Tibial nerve (tissue), 4 donors: ENCODE measurements at places on chromosomes 7 and 10.
A peak's percentile ranks its signal among the peaks of the same experiment; 100 is the strongest.

DNA sequence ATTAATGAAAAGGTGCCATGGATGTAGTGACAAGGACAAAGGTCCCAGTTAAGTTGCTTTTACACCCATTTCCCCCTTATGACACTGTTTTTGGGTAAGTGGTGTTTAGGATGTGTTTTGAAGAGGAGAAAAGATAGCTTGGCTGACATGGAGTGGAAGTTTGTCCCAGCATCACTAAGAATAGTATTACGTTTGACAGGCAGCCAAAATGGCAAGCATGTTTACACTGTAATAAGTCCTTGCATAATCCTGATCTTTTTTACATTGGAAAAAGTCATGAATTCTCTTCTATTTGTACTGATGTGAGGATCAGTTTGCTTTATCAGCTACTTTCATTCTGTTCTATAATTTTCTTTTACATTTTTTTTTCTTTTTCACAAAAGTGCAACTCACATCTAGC lies 137.8 kb downstream of the CHRM2 start:
- no peak for DNase-seq

DNA sequence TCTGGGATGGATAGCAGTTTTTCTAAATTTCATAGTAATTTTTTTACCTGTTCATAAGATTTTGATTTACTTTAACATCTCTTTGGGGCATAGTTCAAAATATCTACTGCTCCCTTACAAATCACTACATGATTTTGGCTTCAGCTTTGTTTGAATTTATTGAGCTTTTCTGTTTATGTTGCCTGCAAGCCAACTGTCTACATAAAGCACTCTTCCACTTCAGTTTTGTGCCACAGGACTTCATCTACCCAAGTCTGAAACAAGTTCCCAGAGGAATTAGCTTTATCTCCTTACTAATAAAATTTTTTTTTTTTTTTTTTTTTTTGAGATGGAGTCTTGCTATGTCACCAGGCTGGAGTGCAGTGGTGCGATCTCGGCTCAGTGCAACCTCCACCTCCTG lies 45.4 kb upstream of the KMT2E start:
- no peak for DNase-seq

DNA sequence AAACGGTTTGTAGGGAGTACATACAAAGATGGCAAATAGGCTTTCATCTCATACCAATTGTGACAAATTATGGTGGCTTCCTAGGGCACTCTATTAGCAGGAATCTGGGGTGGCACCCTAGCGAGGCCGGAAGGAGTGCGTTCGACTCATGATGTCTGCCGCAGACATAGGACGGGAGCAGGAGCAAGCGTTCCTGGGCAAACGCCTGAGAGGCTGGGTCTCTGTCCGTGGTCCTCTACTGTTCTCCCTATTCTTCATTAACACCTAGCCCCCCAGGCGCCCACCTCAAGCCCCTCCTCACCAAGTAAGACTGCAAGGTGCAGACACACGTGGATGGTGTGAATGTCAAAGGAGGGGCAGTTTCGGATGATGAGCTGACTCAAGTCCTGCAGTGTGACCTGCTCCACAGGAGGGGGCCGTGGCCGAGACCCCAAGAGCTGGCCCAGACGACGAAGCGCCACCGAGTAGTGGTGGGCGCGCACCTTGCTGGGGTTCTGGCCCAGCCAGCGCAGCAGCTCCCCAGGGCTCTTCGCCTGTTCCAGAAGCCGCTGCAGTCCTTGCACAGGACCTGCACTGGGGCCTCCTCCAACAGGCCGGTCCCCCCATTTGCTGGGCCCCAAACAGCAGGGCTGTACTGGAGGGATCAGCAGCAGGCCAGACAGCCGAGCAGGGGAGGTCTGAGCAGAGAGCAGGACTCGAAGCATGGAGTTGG lies 1.3 kb downstream of the FASTK start:
- no peak for DNase-seq

GRCh38 chr10:45368181-45368580 lies 5.8 kb upstream of the ALOX5 start:
- DNase-seq, result no peak

DNA sequence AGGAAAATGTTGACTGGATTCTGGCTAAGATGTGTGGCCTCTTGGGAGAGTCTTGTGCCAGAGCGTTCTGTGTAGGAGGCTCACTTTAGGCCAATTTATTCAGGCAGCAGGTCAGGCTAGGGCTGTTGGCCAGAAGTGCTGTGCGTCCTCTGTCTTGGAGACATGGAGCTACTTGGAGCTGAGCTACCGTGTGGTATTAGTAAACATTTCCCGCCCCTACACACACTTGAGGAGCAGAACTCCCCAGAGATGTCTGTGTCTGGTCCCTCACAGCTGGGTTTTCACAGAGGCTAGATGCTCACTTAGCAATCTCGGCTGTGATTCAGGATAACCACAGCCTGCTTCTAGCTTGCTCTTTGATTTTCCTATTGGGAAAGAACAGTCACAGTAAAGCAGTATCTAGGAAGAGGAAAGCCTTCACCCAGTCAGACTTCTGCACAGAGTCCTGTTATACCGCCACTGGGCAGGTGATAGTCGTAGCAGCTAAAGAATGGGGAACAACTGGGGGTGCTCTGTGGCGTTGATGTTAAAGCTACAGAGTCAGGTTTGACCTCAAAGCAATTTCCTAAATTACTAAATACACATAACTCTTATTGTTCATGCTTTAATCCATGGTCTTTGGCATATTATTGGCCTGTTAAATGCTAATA lies 86.7 kb downstream of the MDFIC start:
- peak; percentile 77 for DNase-seq

- DNase-seq, result no peak
Measured at GRCh38 chr7:70569335-70569819, 562.6 kb upstream of the GALNT17 start.

DNA sequence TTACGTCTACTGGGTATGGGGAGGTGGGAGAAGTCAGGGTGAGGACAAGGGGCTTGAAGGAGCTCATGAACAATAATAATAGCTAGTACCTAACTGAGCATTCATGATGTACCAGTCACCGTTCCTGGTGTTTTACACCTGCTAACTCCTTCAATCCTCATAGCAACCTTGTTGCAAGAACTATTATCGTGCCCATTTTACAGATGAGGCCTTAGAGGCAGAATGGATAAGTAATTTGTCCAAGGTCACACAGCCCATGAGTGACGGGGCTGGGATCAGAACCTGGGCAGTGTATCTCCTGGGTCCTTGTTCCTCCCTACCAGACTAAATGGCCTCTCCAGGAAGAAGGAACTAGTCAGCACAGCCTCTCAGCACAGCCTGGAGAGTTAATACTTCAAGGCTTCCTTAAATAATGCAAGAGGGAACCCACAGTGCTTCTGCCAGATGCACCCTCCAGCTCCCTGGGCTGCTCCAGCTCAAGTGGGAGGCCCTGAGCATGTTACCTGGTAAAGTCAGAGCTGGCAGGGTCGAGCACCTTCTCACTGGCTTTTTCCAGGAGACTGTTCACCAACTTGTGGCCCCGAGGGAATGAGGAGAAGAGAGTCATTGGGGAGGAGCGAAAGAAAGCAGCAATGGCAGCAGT lies 28.8 kb downstream of the RRP12 start:
- DNase-seq, result no peak

GRCh38 chr7:21041666-21042065 lies 255.0 kb upstream of the SP8 start:
- DNase-seq, result no peak

DNA sequence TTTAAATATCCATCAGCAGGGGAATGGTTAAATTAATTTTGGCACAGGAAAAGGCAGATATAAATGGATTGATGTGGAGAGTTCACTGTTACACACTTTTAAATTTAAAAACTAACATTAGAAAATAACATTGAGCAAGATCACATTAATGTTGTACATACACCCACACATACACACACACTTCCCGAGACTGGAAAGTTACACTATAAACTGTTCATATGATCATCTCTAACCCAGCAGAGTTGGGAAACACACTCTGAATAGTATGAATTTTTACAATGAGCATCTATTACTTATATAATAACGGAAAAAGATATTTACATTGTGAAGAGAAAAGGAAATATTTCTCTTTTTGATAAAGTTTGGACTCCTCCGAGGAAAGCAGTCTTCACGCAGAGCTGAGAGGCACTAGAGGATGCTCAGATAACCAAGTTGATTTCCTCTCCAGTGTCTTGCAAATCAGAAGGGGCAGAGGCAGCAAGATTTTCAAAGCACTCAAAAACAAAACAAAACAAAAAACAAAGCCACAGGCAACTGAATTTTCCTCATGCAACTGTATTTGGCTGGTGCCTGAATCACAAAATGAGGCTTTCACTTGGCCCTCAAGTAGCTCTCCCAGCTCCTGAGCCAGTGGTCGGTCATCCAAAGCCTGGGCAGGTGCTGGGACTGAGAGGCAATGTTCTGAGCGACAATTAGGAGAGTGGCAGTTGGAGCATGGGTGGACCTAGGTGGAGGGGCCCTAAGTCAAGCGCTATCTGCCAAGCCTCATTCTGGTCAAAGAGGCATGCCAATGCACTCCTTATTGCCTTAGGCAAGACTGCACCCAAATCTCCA lies 10.5 kb upstream of the GATAD1 start:
- no peak for DNase-seq

DNA sequence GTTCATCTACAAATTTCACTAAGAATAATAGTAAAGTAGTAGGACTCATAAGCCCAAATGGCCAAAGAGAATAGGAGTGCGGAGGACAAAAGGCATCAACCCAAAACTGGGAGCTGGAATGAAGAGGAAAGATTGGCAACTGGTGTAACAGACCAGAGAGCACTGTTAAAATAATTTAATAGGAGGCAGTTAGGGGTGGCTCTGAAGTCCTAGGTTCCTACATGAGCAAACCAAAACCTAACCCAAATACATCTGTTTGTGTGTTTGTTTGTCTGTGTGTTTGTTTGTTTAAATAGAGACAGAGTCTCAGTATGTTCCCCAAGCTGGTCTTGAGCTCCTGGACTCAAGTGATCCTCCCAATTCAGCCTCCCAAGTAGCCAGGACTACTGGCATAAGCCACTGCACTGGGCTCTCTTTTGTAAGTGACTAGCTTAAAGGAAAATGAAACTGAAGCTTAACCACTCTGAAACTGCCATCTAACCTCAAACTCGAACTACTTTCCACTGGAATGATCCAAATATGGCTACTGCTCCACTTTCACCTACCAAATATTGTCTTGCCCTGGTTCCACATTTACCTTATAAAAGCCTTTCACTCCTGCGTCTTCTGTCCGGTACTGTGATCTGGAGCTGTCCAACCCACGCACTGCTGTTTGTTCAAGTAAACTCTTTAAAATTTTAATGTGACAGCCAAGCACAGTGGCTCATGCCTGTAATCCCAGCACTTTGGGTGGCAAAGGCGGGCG lies 94.9 kb downstream of the AKR1D1 start:
- no peak for DNase-seq

DNA sequence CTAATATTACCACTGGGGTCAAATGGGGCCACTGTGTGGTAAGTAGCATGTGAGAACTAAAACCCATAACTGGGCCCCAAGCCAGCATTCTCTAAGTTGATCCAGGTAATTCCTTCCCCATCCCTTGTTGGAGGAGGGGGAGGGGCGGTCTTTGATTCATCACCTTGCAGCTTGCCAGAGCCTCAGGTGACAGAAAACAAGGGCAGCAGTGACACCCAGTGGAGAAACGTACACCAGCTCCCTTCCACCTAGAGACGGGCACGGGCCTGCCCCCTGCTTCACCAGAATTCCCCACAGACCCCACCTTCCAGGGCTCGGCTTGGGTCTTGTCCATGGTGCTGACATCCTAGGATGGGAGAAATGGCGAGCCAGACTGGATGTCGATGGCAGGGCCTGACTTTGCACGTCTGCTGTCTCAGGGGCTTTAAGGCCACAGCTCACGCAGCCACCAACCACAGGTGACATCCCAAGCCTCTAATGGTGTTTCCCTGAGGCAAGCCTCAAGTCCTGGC lies 102.0 kb downstream of the STRA8 start:
- peak; percentile 51 for DNase-seq

DNA sequence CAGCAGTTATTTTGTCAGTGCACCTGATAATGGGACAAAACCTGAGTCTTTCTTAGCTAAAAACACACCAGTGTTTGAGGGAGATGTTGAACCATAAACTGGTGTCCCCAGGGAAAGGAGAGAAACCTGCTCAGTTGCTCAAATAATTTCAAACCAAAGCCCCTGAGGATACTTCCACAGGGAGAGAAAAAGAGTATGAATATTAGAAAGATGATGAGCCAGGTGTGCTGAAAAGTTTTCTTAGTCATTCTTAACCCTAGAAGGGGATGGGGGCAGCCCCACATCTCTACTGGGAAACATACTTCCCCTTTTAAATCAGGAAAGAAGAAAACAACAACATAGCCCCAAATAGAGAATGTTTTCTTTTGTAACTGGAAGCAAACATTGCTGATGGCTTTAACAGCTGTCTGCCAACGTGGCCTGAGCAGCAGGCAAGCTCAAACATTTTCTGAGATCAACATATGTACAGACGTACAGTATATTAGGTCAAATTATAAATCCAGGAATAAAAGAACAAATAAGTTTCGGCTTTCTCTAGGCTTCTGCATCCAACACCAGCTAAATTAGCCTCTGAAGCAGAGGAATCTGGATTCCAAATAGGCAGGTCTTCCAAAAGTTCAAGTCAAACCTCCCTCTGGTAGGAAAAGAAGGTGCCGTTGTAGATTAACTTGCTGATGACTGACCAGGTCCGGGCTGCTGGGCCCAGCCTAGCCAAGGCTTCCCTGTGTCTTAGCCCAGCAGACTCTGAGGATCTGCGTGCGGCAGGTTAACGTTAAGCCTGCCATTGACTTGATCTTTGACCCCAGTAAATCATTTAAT lies 30.5 kb upstream of the FBXW4 start:
- no peak for DNase-seq

DNA sequence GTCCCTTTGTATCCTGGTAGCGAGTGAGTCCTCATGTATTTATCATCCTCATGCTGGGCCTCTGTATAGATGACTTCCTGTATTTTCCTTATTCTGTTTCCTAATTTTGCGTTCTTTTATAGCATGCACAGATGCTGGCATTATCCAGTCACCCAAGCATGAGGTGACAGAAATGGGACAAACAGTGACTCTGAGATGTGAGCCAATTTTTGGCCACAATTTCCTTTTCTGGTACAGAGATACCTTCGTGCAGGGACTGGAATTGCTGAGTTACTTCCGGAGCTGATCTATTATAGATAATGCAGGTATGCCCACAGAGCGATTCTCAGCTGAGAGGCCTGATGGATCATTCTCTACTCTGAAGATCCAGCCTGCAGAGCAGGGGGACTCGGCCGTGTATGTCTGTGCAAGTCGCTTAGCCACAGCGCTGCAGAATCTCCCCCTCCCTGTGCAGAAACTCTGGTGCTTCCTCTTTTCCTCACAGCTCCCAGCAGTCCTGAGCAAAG lies 183.1 kb upstream of the PRSS58 start:
- DNase-seq, result no peak

GRCh38 chr7:659306-659847 lies 67.1 kb upstream of the DNAAF5 start:
- DNase-seq, result no peak
